Endothelial cell (in vitro differentiated cells): ENCODE measurements at places on chromosomes 5 and 9. TPM values are rescaled to one million over a fixed set of nuclear protein-coding genes. Genes with fewer than 3 reads are reported as not detected.
A peak's percentile ranks its signal among the peaks of the same experiment; 100 is the strongest.

Gene DPYSL3
- total RNA-seq: 27.6 TPM

Gene HK3
- 0.51 TPM for total RNA-seq

Gene MLLT3
- total RNA-seq: 25.2 TPM

Gene PKD2L2
- total RNA-seq: not detected

Gene C1QTNF3
- 2.1 TPM for total RNA-seq

Gene PHYHD1
- total RNA-seq: 10.3 TPM

Gene ITGA2
- 15.1 TPM for total RNA-seq

Gene ARSI
- total RNA-seq: 3.8 TPM

Gene LHFPL2
- total RNA-seq: 47.6 TPM

Gene NMUR2
- not detected for total RNA-seq

Gene PIP5K1B
- 1.8 TPM for total RNA-seq

Gene DMRT2
- total RNA-seq: 0.31 TPM

DNA sequence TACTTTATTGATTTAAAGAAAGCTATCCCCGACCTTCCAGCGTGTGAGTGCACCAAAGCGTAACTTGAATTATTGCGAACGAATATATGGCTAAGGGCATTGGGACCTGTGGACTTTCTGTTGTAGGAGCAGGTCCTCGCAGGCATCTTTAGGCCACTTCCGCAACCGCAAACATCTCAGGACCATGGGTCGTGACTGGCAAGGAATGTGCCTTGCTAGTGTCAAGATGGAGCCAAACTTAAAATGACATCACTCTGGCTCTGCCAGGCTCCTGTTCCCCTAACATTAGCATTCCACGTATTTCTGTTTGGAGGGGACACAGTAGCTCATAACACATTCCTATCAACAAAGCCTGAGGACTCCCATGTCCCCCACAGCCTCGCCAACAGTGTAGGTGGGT, 44.1 kb upstream of the OLFM1 start:
- no peak overlapping the region for H3K27ac ChIP-seq
- no peaks in the 10 kb centered on the region for H3K27me3 ChIP-seq
- H3K4me3 ChIP-seq: no peak overlapping the region

DNA sequence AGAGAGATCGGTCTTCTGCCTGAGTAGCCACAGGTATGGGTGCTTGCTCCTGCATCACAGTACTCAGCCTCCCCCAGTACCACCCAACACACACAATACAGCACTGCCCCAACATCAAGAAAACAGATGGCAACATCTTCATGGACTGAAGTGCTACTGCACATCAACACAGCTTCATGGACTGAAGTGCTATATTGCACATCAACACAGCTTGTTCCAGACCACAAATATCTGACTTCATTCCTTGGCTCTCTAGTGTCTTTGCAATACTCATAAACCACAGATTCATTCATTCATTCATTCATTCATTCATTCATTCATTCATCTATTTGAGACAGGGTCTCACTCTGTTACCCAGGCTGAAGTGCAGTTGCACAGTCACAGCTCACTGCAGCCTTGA, 31.1 kb upstream of the PCA3 start:
- no peaks in the 10 kb centered on the region for H3K27me3 ChIP-seq
- H3K36me3 ChIP-seq: no peaks in the 10 kb centered on the region

GRCh38 chr5:58133631-58134296, 326.1 kb downstream of the PLK2 start:
- no peak overlapping the region for H3K4me3 ChIP-seq
- H3K27me3 ChIP-seq: no peaks in the 10 kb centered on the region
- H3K4me1 ChIP-seq: no peaks in the 10 kb centered on the region
- DNase-seq: no peak

GRCh38 chr5:80961376-80962281, 1.5 kb downstream of the RASGRF2 start:
- H3K27ac ChIP-seq: peak overlapping the region; percentile 28
- peak; percentile 18 for DNase-seq
- peak overlapping the region; percentile 92 for H3K4me3 ChIP-seq
- peaks cover 9% of the 10 kb centered on the region for H3K27me3 ChIP-seq
- H3K36me3 ChIP-seq: peaks cover 12% of the 10 kb centered on the region

DNA sequence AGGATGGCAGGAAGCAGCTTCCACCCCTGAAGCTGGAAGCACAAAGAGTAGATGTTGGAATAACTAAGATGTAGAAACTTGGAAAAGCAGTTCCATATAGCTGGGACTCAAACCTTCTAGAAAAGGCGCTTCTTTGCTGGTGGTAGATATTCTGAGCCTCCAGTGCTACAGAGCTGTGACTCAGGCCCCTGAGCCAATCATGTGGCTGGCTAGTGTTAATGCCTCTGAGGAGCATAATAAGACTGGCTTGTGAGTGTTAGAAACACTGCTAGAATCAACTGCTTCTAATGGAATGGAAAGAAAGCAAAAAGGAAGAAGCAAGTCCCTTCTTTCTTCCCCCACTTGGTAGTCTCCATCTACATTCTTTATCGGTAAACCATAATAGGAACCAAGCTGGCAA, 234.2 kb upstream of the DMAC1 start:
- H3K4me1 ChIP-seq: peaks cover 24% of the 10 kb centered on the region
- H3K36me3 ChIP-seq: peaks cover 8% of the 10 kb centered on the region
- no peak overlapping the region for H3K4me3 ChIP-seq
- DNase-seq: no peak

DNA sequence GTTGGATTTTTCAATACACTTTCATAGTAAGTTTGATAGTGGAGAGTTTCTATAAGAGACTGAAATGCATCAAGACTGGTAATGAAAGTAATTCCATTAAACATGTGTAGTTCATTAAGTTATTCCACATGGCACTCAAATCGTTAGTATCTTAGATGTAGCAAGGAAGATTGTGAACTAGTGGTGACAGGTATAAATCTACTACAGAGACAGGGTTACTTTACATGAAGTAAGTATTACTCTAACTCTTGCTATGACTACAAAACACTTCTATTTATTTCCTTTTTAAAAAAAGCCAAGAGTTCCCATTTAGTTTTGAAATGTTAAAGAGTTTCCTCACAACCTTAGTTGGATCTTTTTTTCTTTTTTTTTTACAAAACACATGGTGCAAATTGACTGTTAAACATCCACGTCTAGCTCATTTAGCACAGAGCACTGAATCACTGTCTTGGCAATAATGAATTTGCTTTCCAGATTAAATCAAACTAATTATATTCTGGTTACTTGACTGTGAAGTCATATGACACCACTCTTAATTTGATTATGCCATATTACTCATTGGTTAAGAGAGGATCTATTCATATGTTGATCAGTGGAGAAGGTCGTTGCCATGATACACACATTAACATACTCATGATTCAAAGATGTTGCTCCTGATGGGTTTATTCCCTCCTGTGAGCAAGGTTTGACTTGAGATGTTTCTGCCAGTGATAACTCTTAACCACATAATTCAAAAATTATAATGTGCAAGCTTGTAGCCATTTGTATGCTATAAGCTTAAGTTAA, 644.8 kb downstream of the EFNA5 start:
- no peak overlapping the region for H3K4me3 ChIP-seq
- no peaks in the 10 kb centered on the region for H3K36me3 ChIP-seq
- H3K27me3 ChIP-seq: peaks cover 1% of the 10 kb centered on the region
- H3K4me1 ChIP-seq: no peaks in the 10 kb centered on the region

GRCh38 chr9:101787891-101788290, 49.4 kb upstream of the GRIN3A start:
- no peak overlapping the region for H3K4me3 ChIP-seq
- H3K27ac ChIP-seq: no peak overlapping the region
- peaks cover 16% of the 10 kb centered on the region for H3K4me1 ChIP-seq
- H3K36me3 ChIP-seq: no peaks in the 10 kb centered on the region
- H3K27me3 ChIP-seq: peaks cover 2% of the 10 kb centered on the region

- no peaks in the 10 kb centered on the region for H3K36me3 ChIP-seq
- no peak overlapping the region for H3K27ac ChIP-seq
- no peaks in the 10 kb centered on the region for H3K4me1 ChIP-seq
- H3K4me3 ChIP-seq: no peak overlapping the region
- no peak for DNase-seq
Observed at GRCh38 chr9:108188976-108189375, 666.8 kb downstream of the ACTL7B start.

GRCh38 chr5:9829621-9830020, 199.5 kb upstream of the TAS2R1 start:
- no peak overlapping the region for H3K27ac ChIP-seq
- no peaks in the 10 kb centered on the region for H3K36me3 ChIP-seq

DNA sequence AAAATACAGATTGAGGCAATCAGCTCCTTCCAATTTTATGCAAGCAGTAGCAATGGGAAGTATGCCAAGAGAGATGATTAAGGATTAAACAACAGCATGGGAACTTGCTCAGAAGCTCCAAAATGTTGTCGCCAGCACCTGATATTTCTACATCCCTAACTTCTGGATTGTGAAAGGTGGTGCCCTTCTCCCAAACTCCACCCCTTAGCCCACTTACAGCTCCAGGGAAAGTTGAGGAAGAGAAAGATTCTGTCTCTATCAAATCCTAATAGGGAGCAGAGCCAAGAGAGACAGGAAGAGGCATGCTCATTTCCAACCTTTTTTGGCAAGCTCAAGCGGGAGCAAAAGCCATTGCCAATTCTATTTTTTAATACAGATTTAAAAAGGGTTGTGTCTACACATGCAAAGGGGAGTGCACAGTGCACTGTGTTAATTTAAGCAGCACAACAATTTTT, 92.4 kb upstream of the NR3C1 start:
- no peak for DNase-seq
- no peak overlapping the region for H3K4me3 ChIP-seq
- peaks cover under 1% of the 10 kb centered on the region for H3K4me1 ChIP-seq
- H3K27me3 ChIP-seq: no peaks in the 10 kb centered on the region
